ENCODE measurements at places on chromosomes 2 and 18. TPM values are rescaled to one million over a fixed set of nuclear protein-coding genes. Genes with fewer than 3 reads are reported as not detected.

DNA sequence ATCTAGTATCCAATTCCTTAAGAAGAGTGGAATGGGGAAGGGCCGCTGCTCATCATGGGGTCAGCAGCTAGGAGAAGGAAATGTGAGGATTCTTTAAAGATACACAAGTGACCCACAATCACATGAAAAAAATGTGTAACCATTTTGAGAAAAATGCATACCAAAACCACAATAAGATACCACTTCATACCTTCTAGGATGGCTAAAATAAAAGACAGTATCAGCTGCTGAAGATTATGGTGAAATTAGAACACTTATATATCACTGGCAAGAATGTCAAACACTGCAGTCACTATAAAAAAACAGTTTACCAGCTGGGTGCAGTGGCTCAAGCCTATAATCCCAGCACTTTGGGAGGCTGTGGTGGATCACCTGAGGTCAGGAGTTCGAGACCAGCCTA is 67.9 kb downstream of the C2orf74 start:
- no peak for DNase-seq

DNA sequence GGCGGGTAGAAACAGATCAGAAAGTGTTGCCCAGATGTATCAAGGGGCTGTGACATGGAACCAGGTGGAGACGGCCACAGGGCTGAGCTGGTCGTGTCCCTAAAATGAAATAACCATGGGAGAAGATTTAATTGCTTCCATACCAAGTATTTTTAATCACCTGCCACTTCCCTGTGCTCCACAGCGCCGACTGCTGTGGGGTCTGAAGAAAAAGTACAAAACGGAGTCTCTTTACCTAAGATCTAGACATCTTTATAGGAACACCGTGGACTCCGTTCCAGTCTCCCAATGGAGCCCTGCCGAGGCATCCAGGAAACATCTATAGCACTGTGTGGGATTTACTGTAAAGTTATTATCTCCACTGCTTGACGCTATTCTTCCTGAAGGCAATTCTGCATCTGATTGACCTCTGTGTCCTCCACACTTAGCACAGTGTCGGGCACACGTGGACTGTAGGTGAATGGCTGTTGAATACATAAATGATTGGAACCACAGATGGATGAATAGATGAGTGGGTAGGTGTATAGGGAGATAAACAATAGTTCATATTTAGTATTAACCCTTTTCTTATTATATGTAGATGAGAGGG is 21.6 kb upstream of the GYPC start:
- DNase-seq = no peak

- no peak for DNase-seq
These were observed 156.3 kb downstream of the SUCLG1 start for GRCh38 chr2:84302513-84303412.

DNA sequence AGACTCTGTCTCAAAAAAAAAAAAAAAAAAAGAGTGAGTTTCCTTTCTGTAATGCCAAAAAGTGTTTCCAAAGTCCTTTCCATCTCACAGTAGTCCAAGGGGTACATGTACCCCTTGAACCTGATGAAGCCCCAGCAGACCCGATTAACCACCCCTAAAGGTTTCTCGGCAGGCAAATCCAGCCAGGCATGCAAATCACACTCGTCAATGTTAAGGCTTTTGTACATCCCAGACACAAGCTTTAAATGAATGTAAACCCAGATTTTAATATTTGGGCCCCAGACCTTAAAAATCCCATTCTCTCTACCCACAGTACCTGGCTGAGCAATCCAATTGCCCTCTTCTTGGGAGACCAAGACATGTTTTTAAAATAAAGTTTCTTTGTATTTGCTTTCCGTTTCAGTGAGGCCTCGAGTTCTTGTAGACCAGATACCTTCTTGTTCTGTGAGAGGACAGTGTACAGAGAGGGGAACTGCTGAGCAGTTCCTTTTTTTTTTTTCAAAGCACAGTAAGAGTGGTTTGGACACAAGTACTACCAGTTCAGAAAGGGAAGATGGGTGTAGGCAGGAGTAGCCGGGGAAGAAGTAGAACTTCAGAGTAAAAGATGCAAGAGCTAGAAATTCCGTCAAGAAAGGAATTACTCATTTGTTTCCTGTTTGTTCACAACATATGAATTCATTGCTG is at the start of gene NLRC4:
TSS of gene NLRC4 (minus strand) at position 465 of the 684 bp plus-strand sequence. CDS start 8,111 bp downstream, outside the sequence.
- DNase-seq = no peak

- DNase-seq = no peak
These were observed 7.0 kb upstream of the STK39 start for GRCh38 chr2:168254158-168254935.

DNA sequence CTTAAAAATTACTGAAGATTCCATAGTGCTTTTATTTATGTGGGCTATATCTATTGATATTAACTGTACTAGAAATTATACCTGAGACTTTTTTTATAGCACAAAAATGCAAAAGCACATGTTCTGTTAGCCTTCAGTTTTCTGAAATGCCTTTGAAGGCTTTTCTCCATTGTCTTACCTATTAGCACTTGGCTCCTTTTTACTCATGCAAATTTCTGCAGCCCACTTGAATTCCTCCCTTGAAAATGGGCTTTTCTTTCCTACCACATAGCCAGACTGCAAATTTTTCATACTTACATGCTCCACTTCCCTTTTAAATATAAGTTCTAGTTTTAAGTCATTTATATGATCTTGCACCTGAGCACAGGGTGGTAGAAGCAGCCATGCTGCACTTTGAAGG is 453.0 kb upstream of the TRIB2 start:
- no peak for DNase-seq

DNA sequence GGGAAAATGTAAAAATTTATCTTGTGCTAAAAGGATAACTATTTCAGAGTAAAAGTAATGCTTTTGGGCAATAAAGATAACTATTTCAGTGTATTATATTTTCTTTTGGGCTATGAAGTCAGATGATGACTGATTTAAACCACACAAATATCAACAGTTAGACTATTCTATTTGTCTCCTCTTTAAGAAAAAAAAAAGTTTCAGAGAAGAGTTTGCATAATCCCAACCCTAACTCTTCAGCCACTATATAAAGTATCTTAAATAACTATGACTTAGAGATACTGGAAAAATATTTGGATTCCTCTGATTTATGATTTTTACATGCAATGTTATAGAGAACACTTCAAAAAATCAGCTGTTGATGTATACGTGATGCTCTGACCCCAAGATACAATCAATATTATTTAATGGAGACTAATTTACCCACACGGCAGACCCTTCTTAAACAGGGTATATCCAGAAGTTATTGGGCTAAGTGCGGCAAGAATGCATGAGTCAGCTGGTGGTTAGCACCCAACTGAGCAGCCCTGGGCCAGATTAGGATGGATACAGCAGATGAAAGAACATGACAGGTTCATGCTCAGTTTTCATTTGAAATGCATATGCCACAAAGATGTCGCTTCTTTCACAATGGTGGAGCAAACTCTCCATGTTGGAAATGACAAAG is 279.0 kb downstream of the AFF3 start:
- DNase-seq = no peak

DNA sequence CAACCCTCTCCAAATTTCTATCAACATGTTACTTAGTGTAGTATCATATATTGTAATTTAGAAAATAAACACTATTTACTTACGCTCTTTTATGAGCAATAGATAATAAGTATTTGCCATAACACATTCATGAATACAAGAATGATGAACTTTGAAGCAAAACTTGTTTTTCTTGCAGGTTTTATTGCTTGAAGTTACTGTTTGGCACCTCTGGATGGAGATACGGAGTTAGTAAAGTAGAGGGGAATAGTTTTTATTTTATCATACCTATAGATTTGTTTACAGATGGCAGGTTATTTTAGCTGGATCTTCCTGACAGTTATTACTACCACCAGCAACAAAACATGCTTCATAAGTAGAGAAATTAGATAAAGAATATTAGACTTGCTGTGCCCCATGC is 274.2 kb upstream of the LRRTM4 start:
- no peak for DNase-seq

DNA sequence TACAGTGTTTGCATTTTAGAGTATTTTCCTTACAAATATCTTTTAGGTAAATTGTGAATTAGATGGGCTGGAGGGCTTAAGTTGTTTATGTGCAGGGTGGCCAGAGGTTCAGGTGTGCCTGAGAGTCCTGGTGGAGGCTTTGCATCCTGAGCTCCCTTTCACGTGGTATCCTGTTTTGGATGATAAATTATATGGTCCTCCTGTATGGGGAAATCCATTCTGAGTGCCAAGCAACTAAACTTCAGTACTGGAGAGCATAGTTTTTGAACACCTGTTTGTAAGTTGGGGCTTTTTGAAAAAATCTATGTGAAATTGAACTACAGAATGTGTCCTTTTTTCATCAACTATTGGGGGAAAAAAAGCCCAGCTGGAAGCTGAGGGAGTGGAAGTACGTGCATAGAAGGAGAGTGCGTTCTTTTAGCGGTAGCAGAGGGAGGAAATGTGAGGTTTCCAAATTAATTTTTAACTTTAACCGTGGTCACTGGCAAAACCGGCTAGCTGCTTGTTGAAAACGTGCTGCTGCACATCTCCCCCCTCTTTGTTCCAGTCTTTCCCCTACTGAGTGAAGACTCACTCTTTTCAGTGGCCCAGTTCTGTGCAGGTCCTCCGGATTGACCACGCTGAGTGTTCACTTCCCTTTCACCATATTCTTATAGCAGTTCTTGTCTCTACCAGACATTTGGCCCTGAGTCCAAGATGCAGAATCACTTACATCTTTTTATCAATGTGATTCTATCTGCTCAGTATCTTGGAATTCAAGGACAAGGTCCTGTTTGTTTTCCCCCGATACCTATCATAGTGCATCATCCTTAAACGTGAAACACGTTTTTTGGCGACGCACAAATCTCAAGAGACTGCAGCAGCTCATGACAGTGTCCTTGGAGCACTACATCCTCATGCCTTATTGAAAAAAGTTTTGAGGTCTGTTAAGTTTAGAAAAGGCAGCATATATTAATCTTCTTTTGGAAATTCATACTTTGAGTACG is 15.3 kb downstream of the CNOT11 start:
- no peak for DNase-seq

GRCh38 chr2:234425639-234426603 is 71.0 kb downstream of the ARL4C start:
- no peak for DNase-seq

DNA sequence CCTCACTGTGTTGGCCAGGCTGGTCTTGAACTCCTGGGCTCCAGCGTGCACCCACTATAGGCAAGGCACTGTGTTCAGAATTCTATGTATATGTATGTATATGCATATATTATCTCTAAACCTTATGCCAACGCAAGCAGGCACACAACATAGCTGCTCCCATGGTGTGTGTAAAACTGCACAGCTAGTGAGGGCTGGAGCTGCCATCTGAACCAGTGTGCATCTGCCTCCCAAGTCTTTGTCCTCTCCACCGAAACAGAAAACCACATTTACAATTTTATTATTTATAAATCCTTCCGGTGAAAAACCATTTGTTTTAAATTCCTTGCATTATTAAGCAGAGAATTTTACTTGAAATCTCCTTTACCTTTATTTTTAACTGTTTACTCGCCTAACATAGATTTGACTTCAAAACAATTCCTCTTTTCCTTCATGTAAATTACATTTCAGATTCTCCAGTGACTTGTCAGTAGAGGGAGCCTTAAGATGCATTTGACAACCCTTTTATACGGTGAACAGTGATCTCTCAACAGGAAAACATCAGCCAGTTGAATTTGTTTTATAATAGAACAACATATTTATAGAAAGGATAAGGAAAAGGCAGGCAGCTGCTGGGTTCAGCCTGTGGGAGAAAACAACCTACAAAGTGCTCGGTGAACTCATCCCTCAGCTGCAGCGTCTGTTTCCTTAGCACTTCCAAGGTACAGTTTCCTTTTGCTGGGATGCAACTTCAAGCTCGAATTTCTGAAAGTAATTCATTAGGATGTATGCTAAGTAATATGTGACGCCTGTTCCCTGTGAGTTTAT is 101.2 kb downstream of the MYT1L start:
- DNase-seq = no peak

DNA sequence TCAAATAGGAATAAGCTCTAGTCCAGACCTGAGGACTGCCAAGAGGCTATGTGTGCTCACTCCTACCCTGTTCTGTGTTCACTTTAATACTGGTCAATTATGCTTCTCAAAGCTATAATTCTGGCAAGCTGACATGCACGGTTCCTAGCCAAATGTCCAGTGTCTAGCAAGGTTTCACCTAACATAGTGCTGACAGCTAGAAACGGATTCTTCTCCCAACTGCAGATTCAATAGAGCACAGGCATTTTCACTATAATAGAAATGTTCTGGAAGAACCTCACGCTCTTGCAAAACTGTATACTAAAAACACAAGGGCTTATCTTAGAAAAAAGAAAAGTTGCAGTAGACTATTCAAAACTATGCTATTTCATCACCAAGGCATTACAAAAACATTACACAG is 45.1 kb downstream of the HDAC4 start:
- DNase-seq = no peak

DNA sequence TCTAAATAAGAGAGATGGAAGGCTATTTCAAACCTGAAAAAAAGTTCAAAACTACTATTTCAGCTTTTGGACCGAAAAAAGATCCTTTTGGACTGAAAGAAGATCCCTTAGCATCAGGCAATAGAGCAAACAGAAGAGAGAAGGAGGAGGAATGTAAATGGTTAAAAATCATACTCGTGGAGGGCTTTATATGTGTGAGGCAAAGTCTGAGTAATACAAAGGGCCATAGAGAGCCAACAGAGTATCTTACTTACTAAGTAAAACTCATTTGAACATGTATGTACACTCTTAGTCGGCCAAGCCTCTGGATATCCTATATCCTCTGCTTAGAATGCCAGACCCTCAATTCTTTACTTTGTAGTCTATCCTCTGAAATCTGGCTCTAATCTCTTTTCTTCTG is 55.7 kb downstream of the ITSN2 start:
- DNase-seq = no peak

GRCh38 chr2:47964722-47965434 is 58.6 kb upstream of the FBXO11 start:
- DNase-seq = no peak

- no peak for DNase-seq
These were observed 37.6 kb downstream of the RMC1 start for GRCh38 chr18:23540867-23541266.

DNA sequence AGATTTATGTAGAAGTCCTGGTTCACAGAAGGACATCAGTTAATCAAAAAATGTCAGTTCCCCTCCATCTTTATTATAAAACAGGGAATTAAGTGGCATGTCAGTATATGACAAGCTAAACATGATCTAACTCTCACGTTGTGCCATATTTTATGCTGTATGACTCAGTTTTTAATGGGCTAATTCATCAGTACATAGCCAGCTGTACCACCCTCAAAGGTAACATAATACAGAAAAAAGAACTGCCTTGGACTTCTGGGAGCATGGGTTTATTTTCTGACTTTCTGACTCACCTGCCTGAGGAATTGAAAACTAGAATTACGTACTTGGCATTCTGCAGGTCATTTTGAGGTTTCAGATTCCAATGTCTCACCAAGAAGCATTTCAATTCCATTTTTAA is 135.7 kb downstream of the CMPK2 start:
- no peak for DNase-seq

Gene CAPN14
- 0.12 TPM for total RNA-seq

Gene SCN7A
- 10.7 TPM for total RNA-seq

Gene KIAA2012
- not detected for total RNA-seq

Gene HES6
- 4.3 TPM for total RNA-seq

Gene YPEL5
- 55.2 TPM for total RNA-seq

All from left cardiac atrium (tissue), 4 donors.